ENCODE measurements at places on chromosomes 1 and 21.

DNA sequence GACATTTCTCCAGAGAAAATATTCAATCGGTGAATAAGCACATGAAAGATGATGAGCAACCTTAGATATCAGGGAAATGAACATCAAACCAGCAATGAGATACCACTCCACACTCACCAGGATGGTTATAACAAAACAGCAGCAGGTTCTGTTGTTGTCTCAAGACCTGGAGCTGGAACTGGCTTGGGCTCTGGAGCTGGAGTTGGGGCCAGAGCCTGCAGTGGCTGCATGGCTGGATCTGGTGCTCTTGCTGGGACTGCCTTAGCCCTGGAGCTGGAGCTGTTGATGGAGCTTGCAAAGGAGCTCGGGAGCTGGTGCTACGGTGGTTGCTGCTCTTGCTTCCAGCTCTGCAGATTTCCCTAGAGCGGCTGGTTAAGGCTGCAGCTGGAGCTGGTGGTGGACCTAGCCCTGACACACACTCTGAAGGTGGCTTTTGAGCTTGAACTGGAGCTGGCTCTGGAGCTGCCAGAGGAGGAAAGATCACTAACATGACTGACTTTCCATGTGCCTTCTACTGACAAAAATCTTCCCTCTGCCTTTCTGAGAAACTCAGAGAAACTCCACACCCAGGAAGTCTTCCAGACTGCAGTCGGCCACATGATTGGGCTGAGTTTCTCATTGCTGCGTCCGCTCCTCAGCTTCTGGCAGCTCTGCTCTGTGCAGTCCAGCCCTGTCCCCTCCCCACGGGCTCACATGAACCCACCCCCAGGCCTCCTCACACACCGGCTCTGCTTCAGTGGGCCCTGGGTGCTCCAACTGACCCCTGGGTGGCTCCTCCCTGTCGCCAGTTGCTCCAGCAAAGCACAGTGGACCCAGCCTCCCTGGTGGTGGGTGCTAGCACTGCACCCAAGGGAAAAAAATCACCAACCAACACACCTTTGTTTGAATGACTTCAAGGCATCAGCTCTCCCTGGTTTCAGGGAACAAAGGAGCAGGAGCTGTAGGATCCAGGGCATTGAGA, 139.1 kb upstream of the FMN2 start:
- no peak for DNase-seq

- DNase-seq: no peak
Measured at GRCh38 chr1:13733711-13734110, 33.7 kb downstream of the PRDM2 start.

- DNase-seq: no peak
Measured at GRCh38 chr1:9755441-9755995, 68.2 kb downstream of the CLSTN1 start.

DNA sequence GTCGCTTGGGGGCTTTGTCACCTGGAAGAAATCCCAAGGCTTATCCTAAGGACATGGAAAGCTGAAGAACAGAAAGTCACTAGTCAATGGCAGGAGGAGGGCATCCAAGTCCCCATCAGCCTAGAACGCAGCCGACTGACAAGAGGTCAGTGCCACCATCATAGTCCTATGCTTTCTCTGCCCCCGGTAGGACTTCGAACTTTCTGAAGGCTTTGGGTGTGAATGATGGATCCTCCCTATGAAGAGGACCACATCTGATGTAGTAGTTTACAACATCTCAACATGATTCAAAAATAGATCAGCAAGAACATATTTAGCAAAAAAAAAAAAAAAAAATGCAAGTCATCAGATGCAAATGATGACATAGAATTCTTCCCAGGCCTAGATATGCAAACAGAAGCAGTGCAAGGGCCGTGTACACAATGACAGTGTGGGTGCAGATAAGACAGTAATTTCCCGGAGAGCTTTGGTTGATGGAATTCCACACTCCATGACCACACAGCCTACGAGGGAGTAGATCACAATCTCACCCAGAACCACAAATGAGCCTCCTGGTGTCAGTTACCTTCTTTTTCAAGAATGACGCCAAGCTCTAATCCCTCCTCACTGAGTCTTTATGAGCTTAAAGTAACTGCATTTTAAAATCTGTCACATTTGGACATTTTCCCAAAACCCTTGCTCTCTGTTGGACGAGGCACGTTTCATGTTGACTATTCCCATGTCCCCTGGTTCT, 88.2 kb downstream of the PSMG1 start:
- DNase-seq: no peak

Measured in activated gamma-delta T cell treated with anti-CD3 and anti-CD28 coated beads, Interleukin-2, amount 50 U/mL, for 16 hours (primary cell).